ENCODE measurements at places on chromosomes 3 and 15. TPM values are rescaled to one million over a fixed set of nuclear protein-coding genes. Genes with fewer than 3 reads are reported as not detected.

Gene CSPG5
- total RNA-seq: 0.48 TPM

Gene SYNM
- 6.0 TPM for total RNA-seq

Gene FSIP1
- 0.28 TPM for total RNA-seq

Gene PAQR9
- not detected for total RNA-seq

Gene GOLGA8R
- total RNA-seq: 1.8 TPM

Gene SUSD5
- total RNA-seq: 0.08 TPM

Gene PLCH1
- 0.40 TPM for total RNA-seq

Gene IRAK2
- total RNA-seq: 6.0 TPM

Gene COL8A1
- total RNA-seq: 2.2 TPM

Gene PRTG
- total RNA-seq: 0.56 TPM

Gene CAV3
- total RNA-seq: not detected

Gene ST3GAL6
- 1.1 TPM for total RNA-seq

Gene PEX11A
- 3.5 TPM for total RNA-seq

Gene GOLGA8M
- total RNA-seq: 0.36 TPM

Gene ITIH3
- 0.12 TPM for total RNA-seq

Gene ABI3BP
- total RNA-seq: 7.1 TPM

Gene IL16
- total RNA-seq: 2.7 TPM

Gene SEMA3F
- total RNA-seq: 72.7 TPM

Gene SAMD7
- total RNA-seq: not detected

Gene CLDN18
- total RNA-seq: not detected

Gene SAMMSON
- total RNA-seq: not detected

Gene GOLGA6B
- total RNA-seq: not detected

Gene ZIC1
- total RNA-seq: 0.36 TPM

Gene PPM1L
- total RNA-seq: 11.3 TPM

Gene CCDC33
- total RNA-seq: 0.32 TPM

Gene TRH
- total RNA-seq: not detected

Gene UQCC5
- total RNA-seq: 17.6 TPM

Gene CHDH
- total RNA-seq: 1.6 TPM

Gene SEMA6D
- total RNA-seq: 0.92 TPM

Gene ADGRG7
- not detected for total RNA-seq
